Stimulated activated CD4-positive, alpha-beta T cell treated with anti-CD3 and anti-CD28 coated beads, Interleukin-4, amount 100 ng/mL, for 4 hours (primary cell): ENCODE measurements at places on chromosomes 2 and 18.

GRCh38 chr18:710418-711300 is 1.8 kb downstream of the ENOSF1 start:
- no peak for DNase-seq

GRCh38 chr2:207224791-207225482 is 59.2 kb upstream of the KLF7 start:
- DNase-seq = peak; percentile 49

DNA sequence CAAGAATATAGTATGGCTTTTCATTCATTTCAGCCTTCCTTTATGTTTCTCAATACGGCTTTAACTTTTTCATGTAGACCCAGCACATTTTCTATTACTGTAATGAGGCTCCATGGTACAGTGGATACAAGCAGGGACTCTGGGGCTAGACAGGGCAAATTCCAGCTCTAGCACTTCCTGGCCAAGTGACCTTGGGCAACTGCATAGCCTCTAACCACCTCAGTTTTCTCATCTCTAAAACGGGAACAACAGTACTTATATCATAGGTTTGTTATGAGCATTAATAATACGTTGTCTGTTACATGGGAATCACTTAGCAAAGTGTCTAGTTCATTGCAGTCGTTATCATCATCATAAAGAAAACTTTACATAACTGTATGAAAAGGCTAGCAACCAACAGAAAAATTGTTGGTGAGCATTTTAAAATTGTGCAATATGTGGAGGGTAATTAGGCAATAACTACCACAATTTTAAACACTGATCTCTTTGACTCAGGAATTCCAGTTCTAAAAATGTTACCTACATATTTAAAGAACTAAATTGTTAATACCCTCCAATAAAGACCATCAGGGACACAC is 13.7 kb upstream of the RMDN2 start:
- DNase-seq = no peak

DNA sequence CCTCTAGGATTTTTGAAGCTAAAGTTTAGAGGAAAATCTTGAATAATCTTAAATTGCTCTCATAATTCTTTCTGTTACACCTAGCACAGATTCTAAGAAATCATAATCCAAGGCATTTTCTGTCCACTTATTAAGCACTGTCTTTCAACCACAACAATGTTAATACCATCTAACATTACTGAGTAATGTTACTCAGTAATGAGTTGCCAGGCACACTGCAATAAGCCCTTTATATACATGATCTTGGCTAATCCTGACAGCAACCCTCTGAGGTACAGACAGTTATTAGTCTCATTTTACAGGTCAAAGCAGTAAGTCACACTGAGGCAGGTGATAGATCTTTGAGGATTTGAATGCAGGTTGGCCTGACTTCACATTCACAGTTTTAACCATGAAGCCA is 291.9 kb downstream of the ALK start:
- no peak for DNase-seq

- no peak for DNase-seq
Observed at GRCh38 chr2:239893236-239893515, 132.0 kb downstream of the NDUFA10 start.

GRCh38 chr2:185433824-185434223 is 304.8 kb upstream of the FSIP2 start:
- DNase-seq = no peak

DNA sequence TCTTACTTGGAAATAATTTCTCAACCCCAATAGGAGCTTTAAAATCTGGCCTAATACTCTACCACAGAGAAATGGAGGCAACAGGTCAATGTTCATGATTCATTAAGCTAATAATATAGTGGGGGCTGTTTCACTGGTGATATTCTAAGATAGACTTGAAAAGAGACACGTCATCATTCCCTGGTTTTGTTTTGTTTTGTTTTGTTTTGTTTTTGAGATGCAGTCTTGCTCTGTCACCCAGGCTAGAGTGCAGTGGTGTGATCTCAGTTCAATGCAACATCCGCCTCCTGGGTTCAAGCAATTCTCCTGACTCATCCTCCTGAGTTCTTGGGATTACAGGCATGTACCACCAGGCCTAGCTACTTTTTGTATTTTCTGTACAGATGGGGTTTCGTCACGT is 37.5 kb upstream of the SOS1 start:
- DNase-seq = no peak

- no peak for DNase-seq
Observed at GRCh38 chr18:79366177-79367094, 29.3 kb upstream of the NFATC1 start.

- peak; percentile 6 for DNase-seq
Observed at GRCh38 chr18:44895176-44895798, 214.6 kb downstream of the SETBP1 start.

DNA sequence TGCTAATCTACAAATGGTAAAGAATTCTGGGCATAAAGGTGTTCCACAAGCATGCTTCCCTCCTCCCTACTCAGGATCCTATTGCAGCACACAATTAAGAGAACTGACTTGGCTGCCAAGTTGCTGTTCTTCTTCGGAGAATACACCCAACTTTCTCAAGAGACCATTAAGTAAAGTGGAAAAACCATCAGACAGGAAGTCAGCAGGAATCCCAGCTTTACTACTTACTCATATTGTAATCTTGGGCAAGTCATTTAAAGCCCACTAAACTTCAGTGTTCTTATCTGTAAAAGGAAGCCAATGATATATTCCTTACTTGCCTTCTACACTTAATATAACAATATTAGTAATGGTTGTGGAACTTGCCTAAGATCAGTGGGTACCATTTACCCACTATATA is 37.8 kb downstream of the PSTPIP2 start:
- DNase-seq = no peak
